HFFc6 (cell line): ENCODE measurements at places on chromosomes 3 and 15.

DNA sequence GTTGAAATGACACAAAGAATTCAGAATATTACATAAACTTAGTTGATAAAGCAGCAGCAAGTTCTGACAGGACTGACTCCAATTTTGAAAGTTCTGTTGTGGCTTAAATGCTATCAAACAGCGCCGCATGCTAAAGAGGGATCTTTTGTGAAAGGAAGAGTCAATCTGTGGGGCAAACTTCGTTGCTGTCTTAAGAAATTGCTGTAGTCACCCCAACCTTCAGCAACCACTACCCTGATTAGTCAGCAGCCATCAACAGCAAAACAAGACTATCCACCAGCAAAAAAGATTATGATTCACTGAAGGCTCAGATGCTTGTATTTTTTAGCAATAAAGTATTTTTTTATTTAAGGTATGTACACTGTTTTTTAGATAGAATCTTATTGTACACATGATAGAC, 14.2 kb downstream of the CRBN start:
- DNase-seq: no peak

DNA sequence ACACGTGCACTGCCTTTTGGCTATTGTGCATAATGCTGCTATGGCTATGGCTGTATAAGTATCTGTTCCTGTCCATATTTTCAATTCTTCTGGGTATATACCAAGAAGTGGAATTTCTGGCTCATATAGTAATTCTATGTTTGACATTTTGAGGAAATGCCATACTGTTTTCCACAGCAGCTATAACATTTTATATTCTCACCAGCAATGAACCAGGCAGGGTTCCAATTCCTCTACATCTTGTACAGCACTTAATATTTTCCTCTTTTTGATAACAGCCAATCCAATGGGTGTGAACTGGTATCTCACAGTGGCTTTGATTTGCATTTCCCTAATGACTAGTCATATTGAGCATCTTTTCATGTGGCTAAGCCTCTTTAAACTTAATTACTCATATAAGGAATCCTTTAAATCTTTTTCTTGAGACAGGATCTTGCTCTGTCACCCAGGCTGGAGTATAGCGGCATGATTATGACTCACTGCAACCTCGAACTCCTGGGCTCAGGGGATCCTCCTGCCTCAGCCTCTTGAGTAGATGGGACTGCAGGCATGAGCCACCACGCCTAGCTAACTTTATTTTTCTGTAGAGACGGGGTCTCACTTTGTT, 38.1 kb upstream of the IGDCC4 start:
- peak; percentile 31 for DNase-seq

GRCh38 chr15:67100801-67101581, 35.6 kb downstream of the SMAD3 start:
- no peak for DNase-seq

- DNase-seq: peak; percentile 85
Observed at GRCh38 chr15:45641374-45641781, 6.5 kb downstream of the SQOR start.

DNA sequence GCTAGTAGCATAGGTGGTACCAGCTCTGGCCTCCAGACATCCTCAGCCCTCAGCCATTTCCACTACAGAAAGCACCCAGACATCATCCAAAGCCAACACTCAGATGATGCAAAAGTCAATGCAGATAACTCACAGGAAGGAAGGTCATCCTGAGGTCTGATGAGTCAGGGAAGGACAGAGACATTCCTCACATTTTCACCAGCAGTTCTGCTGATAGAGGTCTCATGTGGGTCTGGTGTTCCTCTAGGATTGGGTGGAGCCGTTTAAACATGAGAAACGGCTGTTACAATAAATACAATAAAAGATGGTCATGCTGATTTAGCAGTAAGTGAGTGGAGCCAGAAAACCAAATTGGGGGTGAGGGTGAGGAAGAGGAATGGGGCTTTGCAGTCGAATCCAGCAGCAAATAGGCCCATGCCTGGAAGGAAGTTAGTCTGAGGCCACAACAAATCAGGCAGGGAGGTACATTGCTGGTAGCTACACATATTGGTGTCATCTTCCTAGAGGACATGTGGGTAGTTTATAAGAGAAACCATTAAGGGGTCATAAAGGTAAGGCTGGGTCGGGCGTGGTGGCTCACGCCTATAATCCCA, 33.3 kb upstream of the FLNB start:
- peak; percentile 97 for DNase-seq
